Amniotic stem cell (primary cell): ENCODE measurements at places on chromosomes 6 and 20.

GRCh38 chr6:48764286-48765044 lies 653.5 kb upstream of the PTCHD4 start:
- no peak for DNase-seq

DNA sequence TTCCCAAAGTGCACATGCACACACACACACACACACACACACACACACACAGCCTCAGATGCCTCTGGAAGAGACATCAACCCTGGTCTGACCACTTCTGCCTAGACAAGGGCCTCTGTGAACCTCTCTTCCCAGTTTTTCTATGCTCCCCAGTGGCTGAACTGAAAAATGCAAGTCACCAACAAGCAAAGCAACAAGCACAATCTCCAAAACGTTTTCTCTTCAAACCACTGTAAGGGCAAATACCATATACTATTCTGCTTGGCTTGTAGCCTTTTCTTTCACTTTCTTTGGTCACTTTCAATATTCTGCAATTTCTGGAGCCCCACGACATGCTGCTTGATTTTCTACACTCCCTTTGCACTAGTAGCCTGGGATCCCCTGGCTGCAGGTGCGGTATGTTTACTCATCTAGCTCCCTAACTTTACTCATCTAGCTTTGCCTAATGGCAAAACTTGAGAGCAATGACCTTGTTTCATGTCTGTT lies 121.4 kb upstream of the DST start:
- DNase-seq, result no peak

DNA sequence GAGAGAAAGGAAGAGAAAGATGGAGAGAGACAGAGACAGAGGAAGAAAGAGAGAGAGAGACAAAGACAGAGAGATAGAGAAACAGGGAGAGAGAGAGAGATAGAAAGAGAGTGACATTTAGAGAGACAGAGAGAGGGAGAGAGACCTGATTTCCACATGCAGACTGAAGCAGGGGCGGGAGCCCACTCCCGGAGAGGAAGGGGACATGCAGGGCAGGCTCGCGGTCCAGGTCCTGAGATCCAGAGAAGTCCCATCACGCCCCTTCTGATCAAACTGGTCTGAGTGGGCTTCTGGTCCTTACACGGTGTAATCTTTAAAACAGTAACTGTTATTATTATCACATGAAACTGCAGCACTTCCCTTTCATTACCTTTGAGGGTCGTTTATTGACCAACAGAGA lies 62.2 kb downstream of the PHACTR3 start:
- no peak for DNase-seq

DNA sequence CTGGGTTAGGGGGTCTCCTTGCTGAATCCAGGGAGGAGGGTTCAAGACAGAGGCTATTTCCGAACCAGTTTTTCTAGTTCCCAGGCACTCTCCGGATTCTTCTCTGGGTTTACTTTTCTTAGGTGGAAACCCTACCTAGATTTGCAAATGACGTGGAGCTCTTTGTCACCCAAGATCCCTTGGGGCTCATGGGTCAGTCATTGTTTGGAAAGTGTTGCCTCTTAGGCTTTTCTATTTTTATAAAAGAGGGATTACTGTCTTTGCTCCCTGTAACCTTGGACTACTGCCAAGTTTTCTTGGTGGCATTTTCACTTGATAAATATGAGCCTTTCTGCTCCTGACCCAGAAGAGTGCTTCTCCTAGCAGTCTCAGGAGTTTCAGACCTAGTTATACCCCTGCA lies 33.6 kb downstream of the FAM209B start:
- no peak for DNase-seq
